ENCODE measurements at places on chromosomes 3 and 15.

DNA sequence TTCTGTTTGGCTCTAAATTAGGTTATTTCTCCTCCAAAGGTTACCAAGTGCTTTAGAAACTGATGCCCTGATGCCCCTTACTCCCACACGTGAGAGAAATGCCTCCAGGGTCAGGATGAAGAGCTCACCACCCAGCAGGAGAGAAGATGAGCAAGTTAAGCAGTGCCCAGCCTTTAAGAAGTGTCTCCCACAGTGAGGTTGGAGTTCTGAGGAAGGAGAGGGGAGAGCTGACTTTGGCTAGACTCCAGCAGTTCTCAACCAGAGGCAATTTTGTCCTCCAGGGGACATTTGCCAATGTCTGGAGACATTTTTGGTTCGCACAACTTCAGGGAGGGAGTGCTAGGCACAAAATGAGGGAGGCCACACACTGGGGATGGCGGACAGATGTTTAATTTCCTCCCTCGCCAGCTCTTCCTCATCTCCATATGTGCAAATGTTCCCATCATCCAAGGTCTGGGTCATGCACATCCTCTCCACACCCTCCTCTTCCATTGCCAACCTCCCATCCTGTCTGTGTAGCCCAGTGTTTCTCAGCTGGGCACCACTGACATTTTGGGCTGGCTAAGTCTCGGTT lies 50.6 kb upstream of the SLC7A14 start:
- no peak for DNase-seq

DNA sequence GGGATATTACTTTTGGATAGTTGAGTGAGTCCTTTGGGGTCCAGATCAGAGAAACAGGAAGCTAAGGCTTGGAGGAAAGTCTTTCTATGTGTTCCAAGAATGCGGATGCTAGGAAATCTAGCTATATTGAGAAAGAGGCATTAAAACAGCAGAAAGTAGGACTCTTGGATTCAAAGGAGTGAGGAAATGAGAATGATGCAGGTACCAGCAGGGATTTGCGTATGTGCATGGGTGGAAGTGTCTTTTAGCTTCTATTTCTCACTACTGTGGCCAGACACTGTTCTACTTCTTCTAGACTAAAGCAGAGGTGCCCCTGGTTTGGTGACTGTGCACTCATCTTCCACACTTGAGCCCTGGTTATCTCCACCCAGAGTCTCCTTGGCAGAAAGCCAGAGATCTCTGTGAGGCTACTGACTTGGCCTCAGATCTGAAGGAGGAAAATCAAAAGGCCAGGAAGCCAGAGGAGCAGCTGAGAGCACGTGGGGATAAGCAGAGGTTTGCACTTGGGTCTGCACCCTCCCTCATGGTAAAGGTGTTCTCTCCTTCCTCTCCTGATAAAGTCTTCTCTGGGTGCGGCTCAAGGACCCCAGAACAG lies 44.3 kb downstream of the ATP2B2 start:
- DNase-seq, result no peak

DNA sequence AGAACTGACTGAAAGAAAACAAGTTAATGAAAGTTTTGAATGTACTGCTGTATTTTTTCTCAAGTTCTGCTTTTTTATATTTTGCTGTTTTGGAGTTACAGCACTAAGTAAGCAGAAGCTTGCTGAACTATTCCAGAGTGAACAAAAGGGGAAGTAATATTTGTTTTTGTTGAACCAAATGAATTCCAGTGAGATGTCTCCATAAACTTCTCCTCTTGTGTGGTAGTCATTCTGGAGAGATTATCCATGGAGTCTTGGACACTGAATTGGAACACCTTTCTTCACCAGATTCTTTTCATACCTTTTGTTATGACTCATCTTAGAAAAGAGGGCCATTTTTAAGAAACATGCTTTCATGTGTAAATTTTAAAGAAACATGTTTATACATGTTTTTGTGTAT lies 8.8 kb downstream of the ANKUB1 start:
- DNase-seq, result no peak

- DNase-seq, result no peak
Measured at GRCh38 chr3:107660306-107660976, 137.7 kb downstream of the BBX start.

- DNase-seq, result no peak
Measured at GRCh38 chr15:72037321-72037720, 80.6 kb downstream of the MYO9A start.

GRCh38 chr15:87268675-87269074 lies 987.9 kb downstream of the NTRK3 start:
- no peak for DNase-seq

DNA sequence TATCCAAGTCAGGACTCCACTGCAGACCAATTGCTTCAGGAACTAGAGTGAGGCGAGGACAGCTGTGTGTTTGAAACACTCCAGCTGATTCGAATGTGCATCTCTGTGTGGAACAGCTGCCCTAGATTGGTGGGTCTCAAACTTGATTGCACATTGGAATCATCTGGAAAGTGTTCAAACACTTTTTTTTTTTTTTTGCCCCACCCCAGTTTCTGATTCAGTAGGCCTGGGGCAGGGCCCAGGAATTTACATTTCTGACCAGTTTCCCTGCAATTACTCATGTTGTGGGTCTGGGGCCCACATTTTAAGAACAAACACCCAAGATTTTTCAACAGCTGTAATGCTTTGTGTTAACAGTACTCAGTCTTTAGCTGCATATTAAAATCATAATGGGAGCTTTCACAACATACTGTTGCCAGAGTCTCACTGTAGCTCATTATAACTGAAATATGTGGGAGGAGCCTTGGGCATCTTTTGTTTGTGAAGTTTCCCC lies 156.6 kb downstream of the NR1D2 start:
- DNase-seq, result no peak

GRCh38 chr15:63447017-63447676 lies 57.2 kb upstream of the USP3 start:
- DNase-seq, result no peak

DNA sequence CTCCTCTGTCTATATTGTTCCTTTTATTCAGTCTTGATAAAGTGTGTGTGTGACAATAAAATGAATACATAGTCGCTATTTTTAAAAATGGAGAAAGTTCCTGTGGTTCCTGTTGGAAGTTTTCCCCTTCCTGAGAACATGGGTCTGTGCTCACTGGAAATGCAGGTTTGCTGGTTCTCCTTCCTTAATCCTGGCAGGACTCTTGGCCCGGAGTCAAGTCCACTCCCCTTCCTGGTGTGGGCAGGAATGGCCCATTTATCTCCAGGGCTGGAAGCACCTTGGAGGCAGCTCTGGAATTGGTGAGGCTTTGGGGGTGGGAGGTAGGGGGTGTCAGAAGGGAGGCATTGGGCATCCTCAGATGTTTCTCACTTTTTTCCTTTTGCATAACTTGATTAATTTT lies 30.1 kb downstream of the FOXL2 start:
- no peak for DNase-seq

DNA sequence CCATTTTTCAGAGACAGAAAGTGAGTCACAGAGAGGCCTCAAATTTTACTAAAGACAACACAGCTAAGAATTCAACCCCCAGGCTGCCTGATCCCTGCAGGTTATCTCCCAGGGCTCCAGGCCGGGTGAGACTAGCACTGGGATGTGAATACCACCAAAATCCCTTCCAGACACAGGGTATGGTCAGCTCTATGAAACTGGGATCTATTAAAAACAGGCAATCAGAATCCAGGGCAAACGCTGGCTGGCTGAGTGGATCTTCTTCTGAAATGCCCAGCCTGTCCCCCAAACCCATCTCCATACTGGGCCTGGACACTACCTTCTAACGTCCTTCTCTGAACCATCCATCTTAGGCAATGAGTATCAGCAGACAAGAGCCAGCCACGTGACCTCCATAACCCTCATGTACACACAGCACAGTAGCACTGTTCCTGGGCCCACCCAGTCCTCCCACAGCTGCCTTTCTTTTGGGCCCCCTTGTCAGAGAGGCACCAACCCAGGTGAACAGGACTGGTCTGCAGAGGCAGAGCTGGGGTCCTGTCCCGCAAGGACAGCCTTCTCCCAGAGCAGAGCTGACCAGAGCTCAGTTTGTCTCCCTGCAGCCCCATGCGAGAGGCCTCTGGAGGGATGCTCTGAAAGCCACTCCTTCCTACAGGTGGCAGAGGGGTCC lies 1.9 kb downstream of the RAB6B start:
- DNase-seq, result no peak

GRCh38 chr3:107953722-107954121 lies 137.1 kb downstream of the CD47 start:
- no peak for DNase-seq

DNA sequence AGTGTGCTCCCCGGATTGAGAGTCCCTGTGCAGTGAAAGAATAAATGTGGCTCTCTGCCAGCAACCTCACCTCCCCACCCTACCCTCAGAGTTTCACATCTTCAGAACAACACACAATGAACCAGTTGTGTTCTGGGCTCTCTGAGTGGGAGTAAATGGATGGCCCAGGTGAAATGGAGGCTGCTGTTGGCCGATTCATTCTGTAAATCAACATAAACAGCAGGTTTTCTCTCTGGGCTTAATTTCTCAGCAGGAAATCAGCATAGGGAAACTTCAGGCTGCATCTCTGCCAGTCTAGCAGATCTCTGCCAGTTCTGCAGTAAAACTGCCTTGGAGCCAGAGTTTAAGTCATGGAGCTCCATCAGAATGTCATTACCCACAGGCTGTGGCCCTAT lies 54.6 kb upstream of the FURIN start:
- DNase-seq, result no peak

DNA sequence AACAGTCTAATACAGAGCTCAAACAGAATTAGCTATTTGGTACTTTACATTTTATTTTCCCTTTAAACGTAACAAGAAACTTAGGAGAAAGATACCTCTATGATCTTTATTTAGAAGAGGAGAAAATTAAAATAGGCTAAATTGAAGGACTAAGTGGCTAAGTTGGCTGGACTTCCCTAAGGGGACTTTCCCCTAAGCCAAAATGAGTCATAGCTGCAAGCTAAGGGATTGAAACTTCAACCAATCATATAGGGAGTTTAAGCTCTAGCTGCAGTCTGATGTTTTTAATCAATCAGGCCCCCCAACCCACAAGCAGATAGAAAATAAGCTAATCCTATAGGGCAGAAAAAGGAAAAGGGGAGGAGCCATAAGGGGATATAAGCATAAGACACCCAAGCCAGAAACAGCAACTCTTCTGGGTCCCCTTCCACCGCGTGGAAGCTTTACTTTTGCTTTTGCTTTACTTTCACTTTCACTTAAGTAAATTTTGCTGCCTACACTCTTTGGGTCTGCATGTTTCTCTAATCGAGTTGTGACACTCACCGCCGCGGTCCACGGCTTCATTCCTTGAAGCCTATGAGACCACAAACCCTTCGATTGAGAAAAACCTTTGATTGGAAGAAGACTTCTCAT lies 1108.5 kb upstream of the EPHA6 start:
- no peak for DNase-seq

- no peak for DNase-seq
Measured at GRCh38 chr3:140585828-140586227, 92.0 kb upstream of the TRIM42 start.

GRCh38 chr15:68852461-68852860 lies 31.8 kb upstream of the ANP32A start:
- no peak for DNase-seq

- no peak for DNase-seq
Measured at GRCh38 chr15:35486296-35486695, 59.7 kb downstream of the DPH6 start.

- no peak for DNase-seq
Measured at GRCh38 chr3:135240426-135240825, 445.4 kb downstream of the EPHB1 start.

- DNase-seq, result no peak
Measured at GRCh38 chr15:61130950-61131942, 97.9 kb downstream of the RORA start.

DNA sequence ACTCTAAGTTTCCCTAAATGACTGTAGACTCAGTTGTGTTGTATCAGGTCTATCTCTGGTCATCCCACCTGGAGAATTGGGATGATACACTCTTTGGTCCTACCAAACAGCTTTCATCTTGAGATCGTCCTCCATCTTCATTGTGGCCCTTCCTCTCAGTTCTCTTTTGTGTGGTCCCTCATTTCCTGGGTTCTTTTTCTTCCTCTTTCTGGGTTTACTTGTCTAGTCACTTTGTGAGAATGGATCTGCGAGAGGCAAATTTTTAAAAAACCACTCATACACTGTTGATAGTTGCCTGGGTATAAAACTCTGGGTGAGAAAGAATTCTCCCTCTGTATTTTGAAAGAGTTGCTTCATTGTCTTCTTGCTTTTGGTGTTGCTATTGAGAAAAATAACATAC lies 6.0 kb upstream of the AMOTL2 start:
- DNase-seq, result no peak

GRCh38 chr3:128041344-128041743 lies 10.9 kb upstream of the SEC61A1 start:
- DNase-seq, result no peak

DNA sequence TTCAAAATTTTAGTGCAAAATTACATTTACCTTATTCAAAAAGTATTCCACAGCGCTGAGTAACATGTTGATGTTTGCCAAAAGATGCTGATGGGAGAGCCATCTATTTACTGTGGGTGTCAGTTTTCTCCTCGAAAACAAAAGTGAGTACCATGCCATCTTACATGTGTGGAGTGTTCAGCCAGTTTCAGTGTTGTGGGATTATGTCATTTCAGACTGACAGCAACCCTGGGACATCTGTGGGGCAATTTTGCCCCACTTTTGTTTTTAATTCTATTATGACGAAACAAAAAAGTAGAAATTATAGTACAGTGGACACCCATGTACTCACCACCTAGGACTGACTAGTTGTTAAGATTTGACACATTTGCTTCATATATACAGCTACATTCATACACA lies 19.6 kb downstream of the SLCO3A1 start:
- DNase-seq, result no peak

DNA sequence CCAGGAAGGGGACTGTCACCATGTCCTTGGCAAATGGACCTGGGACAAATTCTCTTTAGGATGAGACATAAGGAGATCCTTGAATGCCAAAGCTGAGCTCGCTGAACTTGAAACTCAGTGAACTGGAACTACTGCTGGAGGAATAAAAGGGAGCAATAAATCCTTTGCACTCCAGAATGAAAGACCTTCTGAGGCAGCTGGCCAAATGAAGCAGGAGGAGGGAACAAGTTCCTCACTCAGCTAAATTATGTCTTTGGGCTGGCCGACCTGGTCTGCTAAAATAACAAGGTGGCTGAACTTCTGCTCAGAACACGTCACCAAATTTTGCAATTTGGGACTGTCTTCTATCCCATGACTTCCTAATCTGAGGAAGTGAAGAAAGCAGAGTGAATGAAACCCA lies 314.7 kb downstream of the LPP start:
- no peak for DNase-seq

DNA sequence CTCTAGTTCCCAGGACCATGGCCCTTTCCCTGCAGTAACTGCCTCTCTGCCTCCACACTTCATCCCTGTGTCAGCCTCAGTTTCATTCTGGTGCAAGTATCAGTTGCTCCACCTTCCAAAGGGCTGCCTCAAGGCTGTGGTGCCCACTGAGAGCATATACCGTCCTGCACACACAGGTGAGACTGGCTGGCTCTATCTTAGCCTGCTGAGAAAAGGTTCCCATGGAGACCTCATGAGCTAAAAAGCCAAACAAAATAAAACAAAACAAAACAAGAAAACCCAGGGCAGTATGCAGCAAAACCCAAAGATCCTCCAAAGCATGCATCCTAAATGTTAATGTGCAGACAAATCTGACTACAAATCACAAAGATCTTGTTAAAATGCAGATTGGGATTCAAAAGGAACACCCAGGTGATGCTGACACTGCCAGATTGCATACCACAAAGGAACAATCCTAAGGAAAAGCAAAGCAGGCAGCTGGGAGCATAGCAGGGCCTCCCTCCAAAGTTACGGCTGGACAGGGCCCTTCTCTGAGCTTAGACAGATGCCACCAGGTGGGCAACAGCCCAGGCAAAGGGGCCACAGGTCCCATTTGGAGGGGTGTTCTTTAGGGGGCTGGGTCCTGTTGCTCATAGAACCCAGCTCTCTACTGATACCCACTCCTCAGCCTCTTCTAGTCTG lies 76.3 kb upstream of the SLCO2A1 start:
- no peak for DNase-seq

All from activated T-helper 1 cell treated with anti-CD3 and anti-CD28 coated beads, Interleukin-2, amount 50 U/mL, for 16 hours (primary cell).